Ascending aorta (tissue), 2 donors: ENCODE measurements at places on chromosomes 4 and X.

- no peak for DNase-seq
Observed at GRCh38 chr4:183320211-183321059, at the start of gene CLDN22. Gene CLDN22, minus strand, starts transcription at chr4:183320276. Its CDS starts 58 bp downstream, at chr4:183320218.

DNA sequence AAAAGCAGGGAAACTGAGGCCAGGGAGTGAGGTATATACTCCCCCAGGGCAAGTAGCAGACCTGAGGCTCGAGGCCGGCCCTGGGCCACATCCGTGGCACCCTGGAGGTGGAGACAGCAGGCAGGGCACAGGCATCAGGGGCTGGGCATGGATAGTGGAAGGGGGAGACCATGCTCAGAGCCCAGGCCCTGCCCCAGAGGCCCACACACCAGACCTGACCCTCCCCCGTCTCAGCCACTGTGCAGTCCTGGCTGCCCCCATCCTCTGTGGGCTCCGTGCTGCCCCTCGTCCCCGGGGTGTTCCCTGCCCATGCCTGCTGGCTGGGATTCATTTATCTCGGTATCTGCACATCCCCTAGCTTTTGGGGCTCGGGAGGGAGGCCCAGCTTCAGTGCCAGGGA is 103.1 kb upstream of the NKX1-1 start:
- no peak for DNase-seq

GRCh38 chr4:181592221-181592745 is 650.9 kb upstream of the TENM3 start:
- no peak for DNase-seq

DNA sequence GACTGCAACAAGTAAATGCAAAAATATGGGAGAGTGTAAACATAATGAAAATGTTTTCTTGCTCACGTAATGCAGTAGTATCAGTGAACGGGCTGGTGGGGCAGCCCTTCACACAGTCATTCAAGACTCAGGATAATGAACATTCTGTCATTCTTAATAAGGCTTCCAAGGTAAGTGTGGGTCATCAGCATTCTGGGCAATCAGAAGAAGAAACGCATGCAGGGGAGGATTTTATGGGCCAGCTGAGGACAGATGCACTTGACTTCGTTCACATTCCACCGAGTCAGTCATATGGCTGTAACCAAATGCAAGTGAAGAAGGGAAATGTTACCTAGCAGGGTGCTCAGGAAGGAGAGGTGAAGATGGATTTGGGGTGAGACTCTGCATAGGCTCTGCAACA is 68.0 kb upstream of the MAP9 start:
- no peak for DNase-seq

DNA sequence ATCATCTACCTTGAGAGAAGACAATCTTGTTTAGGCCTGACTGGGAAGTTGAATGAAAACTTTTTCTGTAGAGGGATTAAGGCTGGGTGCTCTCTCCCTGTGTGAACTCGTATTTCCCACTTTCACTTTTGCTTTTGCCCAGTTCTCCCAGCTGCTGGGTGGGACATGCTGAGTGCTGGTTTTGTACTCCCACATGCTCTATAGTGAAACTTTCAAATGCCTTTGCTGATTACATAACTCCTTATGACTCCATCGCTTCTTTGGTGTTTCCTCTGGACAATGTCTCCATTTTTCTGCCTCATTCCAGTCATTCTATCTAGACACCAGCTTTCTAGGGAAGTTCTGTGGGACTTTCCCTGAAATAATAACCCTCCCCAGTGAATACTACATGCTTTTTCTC is 100.5 kb downstream of the CLNK start:
- no peak for DNase-seq

DNA sequence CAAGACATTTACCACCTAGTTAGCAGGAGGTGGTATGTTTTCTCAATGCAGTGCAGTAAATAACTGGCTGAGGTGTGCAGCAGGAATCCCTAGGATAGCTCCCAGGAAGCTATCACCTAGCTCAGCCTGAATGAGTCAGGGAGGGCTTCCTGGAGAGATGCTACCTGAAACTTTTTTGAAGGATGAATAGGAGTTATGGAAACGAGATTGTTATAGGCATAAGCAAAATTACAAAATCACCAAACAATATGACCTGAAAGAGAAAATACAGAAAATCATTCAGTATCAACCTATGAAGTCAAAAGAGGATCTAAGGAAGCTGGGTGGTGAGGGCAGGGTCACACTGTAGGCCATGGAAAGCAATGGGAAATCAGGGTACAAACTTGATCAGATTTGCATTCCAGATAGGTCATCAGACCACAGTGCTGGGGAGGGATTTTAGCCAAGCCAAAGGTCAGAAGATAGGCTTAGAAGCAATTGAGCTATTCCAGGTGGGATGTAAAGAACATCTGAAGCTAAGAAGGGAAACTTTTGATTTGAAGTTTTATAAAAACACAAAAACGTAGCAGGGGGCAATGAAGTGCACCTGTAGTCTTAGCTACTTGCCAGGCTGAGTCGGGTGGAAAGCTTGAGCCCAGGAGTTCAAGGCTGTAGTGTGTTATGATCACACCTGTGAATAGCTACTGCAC is 11.3 kb downstream of the AREG start:
- DNase-seq = no peak

- no peak for DNase-seq
Observed at GRCh38 chr4:118969359-118969758, 80.7 kb downstream of the SYNPO2 start.

- DNase-seq = no peak
Observed at GRCh38 chr4:175813204-175813603, 1.1 kb upstream of the GPM6A start.

DNA sequence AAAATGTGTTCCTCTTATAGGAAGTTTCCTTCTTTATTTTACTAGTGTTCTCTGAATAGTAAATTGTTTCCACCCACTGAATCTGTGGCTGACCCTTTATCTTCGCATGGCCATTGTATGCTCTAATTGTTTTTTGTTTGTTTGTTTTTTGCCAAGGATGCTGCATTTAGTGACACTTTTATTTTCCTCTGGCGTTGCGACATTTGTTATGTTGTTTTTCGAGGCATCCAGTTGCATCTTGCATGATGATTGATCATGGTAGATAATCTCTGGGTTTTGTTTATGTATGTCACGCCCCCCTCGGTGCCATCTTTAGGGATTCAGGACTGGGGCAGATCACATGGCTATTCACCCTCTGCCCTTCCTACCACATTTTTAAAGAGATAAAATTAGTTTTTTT is 2.2 kb downstream of the NMU start:
- DNase-seq = no peak

- DNase-seq = no peak
Observed at GRCh38 chrX:44507292-44507691, 35.4 kb downstream of the FUNDC1 start.
